Activated CD4-positive, alpha-beta memory T cell treated with anti-CD3 and anti-CD28 coated beads for 36 hours (primary cell): ENCODE measurements at places on chromosomes 3 and 15. TPM values are rescaled to one million over a fixed set of nuclear protein-coding genes. Genes with fewer than 3 reads are reported as not detected.

DNA sequence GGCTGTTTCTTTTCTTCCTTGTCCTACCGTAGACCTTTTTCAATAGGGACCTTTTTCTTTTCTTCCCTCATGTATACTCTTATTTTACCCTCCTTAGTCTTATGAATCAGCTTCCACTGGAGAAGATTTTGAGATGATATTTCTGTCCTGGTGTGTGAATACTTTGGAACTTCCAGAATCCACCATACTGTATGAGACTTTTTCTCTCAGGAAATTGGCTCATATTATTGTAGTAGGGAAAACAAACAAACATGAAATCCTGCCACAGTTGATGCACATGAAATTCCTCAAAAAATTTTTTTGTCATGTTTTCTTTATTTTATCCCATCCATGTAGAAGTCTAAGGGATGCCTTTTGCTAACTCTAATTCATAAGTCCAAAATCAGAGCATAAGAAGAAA lies 289.3 kb upstream of the PLSCR5 start:
- no peak for DNase-seq

DNA sequence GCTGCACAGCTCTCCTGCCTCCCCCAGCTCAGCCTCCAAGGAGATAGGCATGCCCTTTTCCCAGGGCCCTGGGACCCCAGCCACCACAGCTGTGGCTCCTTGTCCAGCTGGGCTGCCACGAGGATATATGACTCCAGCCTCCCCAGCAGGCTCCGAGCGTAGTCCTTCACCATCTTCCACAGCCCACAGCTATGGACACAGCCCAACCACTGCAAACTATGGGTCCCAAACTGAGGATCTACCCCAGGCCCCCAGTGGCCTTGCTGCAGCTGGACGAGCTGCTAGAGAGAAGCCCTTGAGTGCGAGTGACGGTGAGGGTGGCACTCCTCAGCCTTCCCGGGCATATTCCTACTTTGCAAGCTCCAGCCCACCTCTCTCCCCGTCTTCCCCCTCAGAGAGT lies 20.5 kb upstream of the APEH start:
- no peak for DNase-seq

GRCh38 chr3:136856665-136857064 lies 5.3 kb upstream of the NCK1 start:
- no peak for DNase-seq

DNA sequence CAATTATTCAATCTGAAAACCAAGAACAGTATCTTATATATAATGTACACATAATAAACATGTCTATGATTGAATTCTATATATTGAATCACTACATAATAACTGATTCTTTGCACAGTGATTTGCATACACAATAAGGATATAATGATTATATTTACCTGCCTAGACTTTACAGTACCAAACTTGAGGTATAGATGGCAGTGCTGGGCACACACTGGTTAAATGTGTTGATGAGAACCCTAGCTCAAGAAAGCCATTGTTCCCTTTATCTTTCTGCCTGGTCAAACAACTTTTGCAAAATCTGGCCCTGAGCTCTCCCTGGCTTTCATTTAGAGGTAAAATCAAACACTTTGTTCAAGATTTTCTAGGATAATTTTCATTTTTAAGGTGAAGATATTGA lies 697.7 kb downstream of the TUSC7 start:
- no peak for DNase-seq

GRCh38 chr15:90553248-90553745 lies 23.6 kb downstream of the CRTC3 start:
- DNase-seq, result no peak

GRCh38 chr15:66946578-66947164 lies 118.7 kb upstream of the SMAD3 start:
- peak; percentile 83 for DNase-seq

DNA sequence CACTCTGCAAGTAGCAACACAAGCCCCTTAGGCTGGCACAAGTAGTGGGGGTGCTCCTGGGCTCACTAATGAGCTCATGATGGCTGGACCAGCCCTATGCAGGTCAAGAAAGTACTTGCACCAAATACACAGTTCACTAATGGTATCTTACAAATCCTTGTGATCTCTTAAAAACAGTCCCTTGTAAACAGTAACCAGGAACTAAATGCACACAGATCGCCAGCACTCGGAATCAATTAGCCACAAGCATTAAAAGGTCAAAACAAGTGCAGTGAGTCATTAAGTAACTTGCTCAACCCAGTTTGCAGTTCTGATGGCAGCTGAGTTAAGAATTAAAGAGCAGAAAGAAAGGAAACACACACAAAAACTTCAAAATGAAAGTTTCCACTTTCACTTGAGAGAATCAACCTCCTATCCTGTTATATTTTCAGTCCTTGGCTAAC lies 43.2 kb downstream of the ARHGEF3 start:
- DNase-seq, result peak; percentile 62

- DNase-seq, result no peak
These were observed 28.7 kb upstream of the LHFPL4 start for GRCh38 chr3:9582332-9582731.

GRCh38 chr15:71662306-71662705 lies 148.0 kb upstream of the NR2E3 start:
- DNase-seq, result no peak

DNA sequence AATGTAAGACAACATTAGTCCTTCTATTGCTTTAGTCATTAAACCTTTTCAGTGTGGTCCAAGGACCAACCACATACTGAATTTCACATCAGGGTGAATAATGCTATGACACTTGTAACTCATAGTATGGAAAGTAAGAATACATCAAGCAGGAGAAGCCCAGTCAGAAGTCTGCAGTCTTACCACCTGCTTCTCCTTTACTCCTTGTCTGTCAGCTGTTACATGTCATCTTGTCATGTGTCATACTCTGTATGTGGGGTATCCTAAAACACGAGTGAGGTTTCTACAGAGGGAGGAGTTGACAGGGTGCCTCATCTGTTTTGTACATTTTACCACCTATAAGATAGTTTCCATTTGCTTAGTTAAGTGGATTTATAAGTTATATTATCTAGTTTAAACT lies 32.8 kb upstream of the EID1 start:
- DNase-seq, result no peak

- no peak for DNase-seq
These were observed 280.3 kb downstream of the MAGI1 start for GRCh38 chr3:65758438-65758837.

DNA sequence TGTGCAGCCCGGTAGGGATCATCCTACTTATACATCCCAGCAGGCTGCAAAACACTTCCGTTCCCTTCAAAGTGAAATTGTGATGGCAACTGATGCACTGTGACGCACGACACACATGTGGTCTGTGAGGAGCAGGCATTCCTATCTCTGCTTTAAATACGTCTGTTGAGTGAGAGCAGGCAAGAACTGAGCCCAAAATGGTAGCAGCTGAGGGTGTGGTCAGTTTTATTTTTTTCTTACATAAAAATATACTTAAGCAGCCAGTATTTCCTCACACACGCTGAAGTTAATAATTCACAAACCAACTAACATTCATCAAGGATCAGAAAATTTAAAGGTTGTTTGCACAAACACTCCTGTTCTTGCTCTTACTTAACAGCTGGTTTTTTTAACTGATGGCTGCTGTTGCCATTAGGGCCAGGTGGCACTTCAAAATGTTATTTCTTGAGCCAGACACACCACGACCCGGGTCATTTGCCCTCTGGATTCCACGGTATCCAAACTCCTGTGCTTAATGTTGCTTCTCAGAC lies 23.9 kb downstream of the LRIG1 start:
- DNase-seq, result no peak

- no peak for DNase-seq
These were observed 772.4 kb upstream of the NR2F2 start for GRCh38 chr15:95558131-95558530.

- DNase-seq, result no peak
These were observed 162.3 kb downstream of the TBL1XR1 start for GRCh38 chr3:177034832-177035475.

- no peak for DNase-seq
These were observed 14.8 kb downstream of the NR2E3 start for GRCh38 chr15:71825021-71825730.

GRCh38 chr15:79032656-79033055 lies 57.9 kb downstream of the RASGRF1 start:
- no peak for DNase-seq

GRCh38 chr3:134061401-134061800 lies 31.7 kb upstream of the SLCO2A1 start:
- no peak for DNase-seq

DNA sequence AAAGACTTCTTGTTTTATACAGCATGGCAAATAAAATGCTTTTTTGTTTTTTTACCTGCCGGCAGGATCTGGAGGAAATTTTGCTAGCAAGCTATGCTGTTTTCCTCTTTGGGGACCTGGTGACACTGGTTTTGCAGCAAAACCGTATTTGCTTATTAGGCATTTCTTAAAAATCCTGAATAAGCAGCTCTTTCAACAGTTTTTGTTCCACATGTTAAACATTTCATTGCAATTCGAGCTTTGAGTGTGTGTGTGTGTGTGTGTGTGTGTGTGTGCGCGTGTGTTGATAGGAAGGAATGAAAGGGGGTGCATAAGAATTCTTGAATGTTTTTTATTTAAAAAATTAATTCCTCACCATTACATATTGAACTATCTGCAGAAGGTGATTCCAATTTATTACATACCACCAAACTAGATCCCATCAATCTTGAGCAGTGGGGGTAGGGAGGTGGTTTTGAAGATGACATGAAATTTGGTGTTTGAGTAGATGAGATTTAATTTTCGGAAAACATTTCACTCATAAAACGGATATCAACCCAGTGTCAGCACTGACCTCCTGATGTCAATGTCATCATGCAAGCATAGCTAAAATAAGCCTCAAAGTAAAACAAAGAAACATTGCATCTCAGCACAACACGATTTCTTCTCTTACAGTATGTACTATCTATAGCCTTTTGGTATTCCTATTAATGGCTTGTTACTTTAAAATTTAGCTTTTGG lies 17.3 kb downstream of the ZBTB38 start:
- DNase-seq, result no peak

- no peak for DNase-seq
These were observed 163.9 kb downstream of the WNT7A start for GRCh38 chr3:13715961-13716360.

DNA sequence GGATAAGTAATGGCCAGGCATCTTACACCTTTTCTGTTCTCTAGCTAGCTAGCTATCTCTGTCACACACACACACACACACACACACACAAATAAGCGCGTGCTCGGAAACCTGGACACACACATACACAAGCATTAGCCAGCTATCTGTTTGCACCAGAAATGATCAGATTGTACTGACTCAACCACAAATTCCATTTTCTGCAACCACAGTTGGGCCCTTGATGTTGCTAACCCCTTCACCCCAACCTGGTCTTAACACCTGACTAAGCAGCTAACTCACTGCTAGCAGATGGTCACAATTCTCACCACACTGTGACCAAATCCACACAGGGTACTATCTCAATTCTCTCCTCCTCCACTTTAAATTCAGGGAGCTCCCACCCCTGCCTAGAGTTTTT lies 183.0 kb upstream of the THBS1 start:
- DNase-seq, result no peak

- DNase-seq, result no peak
These were observed 148.1 kb downstream of the ANO10 start for GRCh38 chr3:43473737-43474136.

Gene GMNC
- total RNA-seq, result not detected

Gene RAB6B
- 2.7 TPM for total RNA-seq

Gene WNT5A
- total RNA-seq, result not detected

Gene PRR20G
- total RNA-seq, result not detected

Gene GUCA1C
- not detected for total RNA-seq

Gene ANKDD1A
- total RNA-seq, result 6.6 TPM

Gene TGFBR2
- 37.0 TPM for total RNA-seq

Gene MYZAP
- total RNA-seq, result 0.55 TPM

Gene ZNF501
- 1.5 TPM for total RNA-seq

Gene STAC
- total RNA-seq, result not detected

Gene SLC22A13
- 0.12 TPM for total RNA-seq

Gene AADACL2
- total RNA-seq, result not detected

Gene CEP70
- total RNA-seq, result 8.3 TPM

Gene AHSG
- total RNA-seq, result not detected
